Stimulated activated CD4-positive, alpha-beta T cell treated with anti-CD3 and anti-CD28 coated beads, Interleukin-2, amount 100 ng/mL, for 48 hours (primary cell): ENCODE measurements at places on chromosomes 7 and 10.

GRCh38 chr7:156459582-156459981 is 181.0 kb upstream of the RNF32 start:
- no peak for DNase-seq

- DNase-seq, result no peak
Observed at GRCh38 chr10:130882906-130883305, 428.6 kb downstream of the TCERG1L start.

DNA sequence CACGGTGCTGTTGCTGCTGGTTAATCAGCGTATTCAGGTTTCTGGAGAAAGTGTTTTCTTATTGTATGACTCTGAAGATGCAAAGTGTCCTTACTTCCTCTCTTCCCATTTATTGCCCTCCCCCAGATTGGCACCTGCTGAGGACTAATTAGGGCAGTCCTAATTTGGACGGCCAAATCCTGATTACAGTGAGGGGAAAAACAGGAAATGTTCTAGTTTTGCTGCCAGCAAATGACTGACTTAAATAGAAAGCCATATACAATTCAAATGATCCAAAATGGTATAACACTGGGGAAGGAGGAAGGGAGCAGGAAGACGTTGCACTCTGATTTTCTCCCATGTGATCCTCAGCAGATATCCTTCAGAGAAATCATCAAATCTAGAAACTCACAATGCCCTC is 222.4 kb upstream of the LRGUK start:
- DNase-seq, result no peak

- no peak for DNase-seq
Observed at GRCh38 chr10:71998119-71998839, 34.1 kb downstream of the CHST3 start.
